H1 (cell line): ENCODE measurements at places on chromosomes 11 and 22. TPM values are rescaled to one million over a fixed set of nuclear protein-coding genes. Genes with fewer than 3 reads are reported as not detected.

ANKK1 gene
- 0.11 and 0.38 TPM in 2 replicates for polyA plus RNA-seq

GRCh38 chr11:31383116-31383515 lies 13.5 kb downstream of the DNAJC24 start:
- no peaks in the 10 kb centered on the region for H3K36me3 ChIP-seq
- H3K4me1 ChIP-seq = no peaks in the 10 kb centered on the region
- no peak overlapping the region for H3K4me3 ChIP-seq
- no peak for DNase-seq
- no peak overlapping the region for H3K27ac ChIP-seq
- H3K27me3 ChIP-seq = no peaks in the 10 kb centered on the region

GRCh38 chr22:39242595-39243438 lies 2.0 kb downstream of the PDGFB start:
- peaks cover 16% of the 10 kb centered on the region for H3K4me1 ChIP-seq
- H3K4me3 ChIP-seq = peak overlapping the region; percentile 59
- no peak overlapping the region for H3K27ac ChIP-seq
- peaks cover 51% of the 10 kb centered on the region for H3K27me3 ChIP-seq

GRCh38 chr22:25566898-25567235 lies 2.4 kb downstream of the GRK3 start:
- no peaks in the 10 kb centered on the region for H3K27me3 ChIP-seq
- no peak for DNase-seq
- H3K36me3 ChIP-seq = no peaks in the 10 kb centered on the region
- H3K27ac ChIP-seq = no peak overlapping the region

GRCh38 chr11:93547773-93548172 lies 4.6 kb upstream of the SMCO4 start:
- no peak overlapping the region for H3K4me3 ChIP-seq
- H3K36me3 ChIP-seq = no peaks in the 10 kb centered on the region
- H3K27ac ChIP-seq = no peak overlapping the region
- DNase-seq = no peak
- H3K4me1 ChIP-seq = peaks cover 6% of the 10 kb centered on the region; the same call in 1 of the 2 replicates

ANO5 gene
- 2.5 and 2.6 TPM in 2 replicates for polyA plus RNA-seq

DNA sequence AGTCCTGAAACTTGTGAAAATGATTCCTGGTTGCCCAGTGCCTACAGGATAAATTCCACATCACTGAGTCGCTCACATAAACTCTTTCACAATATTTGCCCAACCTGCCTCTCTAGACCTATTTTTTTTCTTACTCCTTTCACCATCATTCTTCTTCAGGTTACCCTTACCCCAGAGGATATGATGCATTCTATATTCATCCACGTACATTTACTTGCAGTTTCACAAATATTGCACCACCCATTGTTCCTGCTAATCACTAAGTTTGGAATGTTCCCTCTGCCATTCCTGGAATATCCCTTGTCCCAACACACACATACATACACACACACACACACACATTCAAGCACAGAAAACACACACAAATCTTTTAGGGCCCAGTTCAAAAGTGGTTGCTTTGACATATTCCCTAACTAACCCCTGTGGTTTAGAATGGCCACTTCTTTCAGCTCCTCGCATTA lies 379.5 kb downstream of the ETS1 start:
- no peaks in the 10 kb centered on the region for H3K4me1 ChIP-seq
- no peaks in the 10 kb centered on the region for H3K36me3 ChIP-seq
- H3K4me3 ChIP-seq = no peak overlapping the region
- no peaks in the 10 kb centered on the region for H3K27me3 ChIP-seq

DNA sequence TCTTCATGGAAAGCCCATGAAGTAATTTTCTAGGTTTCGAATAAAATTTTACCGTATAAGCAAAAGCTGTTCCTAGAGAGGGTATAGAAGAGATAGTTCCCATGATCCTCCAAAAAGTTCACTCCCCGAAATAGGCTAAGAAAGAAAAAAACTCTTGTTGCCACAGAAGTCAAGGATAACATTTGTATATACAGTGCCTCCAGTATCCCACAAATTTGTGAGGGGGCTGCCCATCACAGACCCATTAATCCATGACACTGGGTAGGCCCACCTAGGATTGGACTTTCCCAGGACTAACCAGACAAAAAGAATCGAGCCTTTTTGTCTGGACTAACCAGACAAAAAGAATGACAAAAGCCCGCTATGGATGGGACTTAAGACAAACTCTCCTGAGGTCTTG lies 233.0 kb downstream of the DDX10 start:
- H3K36me3 ChIP-seq = no peaks in the 10 kb centered on the region
- no peak overlapping the region for H3K27ac ChIP-seq
- no peak overlapping the region for H3K4me3 ChIP-seq
- DNase-seq = no peak
- H3K4me1 ChIP-seq = no peaks in the 10 kb centered on the region

DNA sequence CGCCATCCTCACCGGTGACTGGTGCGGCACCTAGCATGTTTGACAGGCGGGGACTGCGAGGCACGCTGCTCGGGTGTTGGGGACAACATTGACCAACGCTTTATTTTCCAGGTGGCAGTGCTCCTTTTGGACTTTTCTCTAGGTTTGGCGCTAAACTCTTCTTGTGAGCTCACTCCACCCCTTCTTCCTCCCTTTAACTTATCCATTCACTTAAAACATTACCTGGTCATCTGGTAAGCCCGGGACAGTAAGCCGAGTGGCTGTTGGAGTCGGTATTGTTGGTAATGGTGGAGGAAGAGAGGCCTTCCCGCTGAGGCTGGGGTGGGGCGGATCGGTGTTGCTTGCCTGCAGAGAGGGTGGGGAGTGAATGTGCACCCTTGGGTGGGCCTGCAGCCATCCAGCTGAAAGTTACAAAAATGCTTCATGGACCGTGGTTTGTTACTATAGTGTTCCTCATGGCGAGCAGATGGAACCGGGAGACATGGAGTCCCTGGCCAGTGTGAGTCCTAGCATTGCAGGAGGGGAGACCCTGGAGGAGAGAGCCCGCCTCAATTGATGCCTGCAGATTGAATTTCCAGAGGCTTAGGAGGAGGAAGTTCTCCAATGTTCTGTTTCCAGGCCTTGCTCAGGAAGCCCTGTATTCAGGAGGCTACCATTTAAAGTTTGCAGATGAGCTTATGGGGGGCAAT lies 1.1 kb downstream of the NEAT1 start:
- H3K4me1 ChIP-seq = peaks cover 66% of the 10 kb centered on the region
- no peak overlapping the region for H3K27ac ChIP-seq
- peak overlapping the region; percentile 11; the same call in 1 of the 2 replicates for H3K4me3 ChIP-seq
- no peaks in the 10 kb centered on the region for H3K36me3 ChIP-seq
- H3K27me3 ChIP-seq = no peaks in the 10 kb centered on the region

DNA sequence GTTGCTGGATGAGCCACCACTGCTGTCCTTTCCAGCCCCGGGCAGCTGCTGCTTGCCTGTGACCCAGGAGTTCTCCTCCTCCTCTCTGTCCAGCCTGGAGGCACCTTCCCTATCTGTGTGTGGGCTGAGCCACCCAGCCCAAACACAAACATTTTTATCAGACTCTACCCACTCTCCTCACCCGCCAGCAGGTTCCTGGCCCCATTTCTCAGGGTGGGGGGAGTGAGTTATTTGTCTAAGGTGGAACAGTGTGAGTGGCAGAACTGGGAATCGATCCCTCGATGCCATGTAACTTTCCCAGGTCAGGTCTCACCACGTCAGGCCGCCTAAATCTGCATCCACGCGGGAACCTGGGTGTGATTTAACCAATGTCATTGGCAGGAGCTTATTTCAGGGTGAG lies 20.8 kb upstream of the SMIM38 start:
- peak; percentile 28 for DNase-seq
- H3K4me3 ChIP-seq = no peak overlapping the region
- no peak overlapping the region for H3K27ac ChIP-seq
- H3K36me3 ChIP-seq = no peaks in the 10 kb centered on the region

OR5I1 gene
- polyA plus RNA-seq = not detected in 2 replicates

GRCh38 chr11:32005786-32006416 lies 85.0 kb upstream of the RCN1 start:
- H3K4me3 ChIP-seq = no peak overlapping the region
- no peak for DNase-seq
- H3K36me3 ChIP-seq = no peaks in the 10 kb centered on the region
- no peaks in the 10 kb centered on the region for H3K27me3 ChIP-seq
- no peaks in the 10 kb centered on the region; the same call in 1 of the 2 replicates for H3K4me1 ChIP-seq
- H3K27ac ChIP-seq = no peak overlapping the region

GRCh38 chr11:86245369-86246292 lies 1.1 kb downstream of the EED start:
- DNase-seq = no peak
- no peaks in the 10 kb centered on the region for H3K27me3 ChIP-seq
- peak overlapping the region; percentile 88 for H3K4me3 ChIP-seq
- H3K4me1 ChIP-seq = peaks cover 2% of the 10 kb centered on the region; the same call in 1 of the 2 replicates

- DNase-seq = no peak
- H3K36me3 ChIP-seq = no peaks in the 10 kb centered on the region
- H3K4me3 ChIP-seq = no peak overlapping the region
- H3K4me1 ChIP-seq = peaks cover 22% of the 10 kb centered on the region
Observed at GRCh38 chr22:43860126-43860525, 2.2 kb downstream of the SULT4A1 start.

OR8G1 gene
- not detected in 2 replicates for polyA plus RNA-seq

BACE1 gene
- polyA plus RNA-seq = 7.9 and 9.5 TPM in 2 replicates

OR4D10 gene
- not detected in 2 replicates for polyA plus RNA-seq

GRCh38 chr11:57546451-57546850 lies 9.1 kb downstream of the SMTNL1 start:
- no peak for DNase-seq
- H3K4me1 ChIP-seq = no peaks in the 10 kb centered on the region
- H3K27me3 ChIP-seq = no peaks in the 10 kb centered on the region
- H3K36me3 ChIP-seq = peaks cover 2% of the 10 kb centered on the region; the same call in 1 of the 2 replicates
- no peak overlapping the region for H3K27ac ChIP-seq

DNAJB7 gene
- polyA plus RNA-seq = not detected in 2 replicates

OR56A1 gene
- 0.02 and 0.20 TPM in 2 replicates for polyA plus RNA-seq

GRCh38 chr11:104798789-104799188 lies 99.5 kb downstream of the CASP12 start:
- H3K36me3 ChIP-seq = no peaks in the 10 kb centered on the region
- no peaks in the 10 kb centered on the region for H3K4me1 ChIP-seq
- H3K4me3 ChIP-seq = no peak overlapping the region
- no peak overlapping the region for H3K27ac ChIP-seq
- H3K27me3 ChIP-seq = no peaks in the 10 kb centered on the region

ABCG4 gene
- 1.8 and 2.9 TPM in 2 replicates for polyA plus RNA-seq

DNA sequence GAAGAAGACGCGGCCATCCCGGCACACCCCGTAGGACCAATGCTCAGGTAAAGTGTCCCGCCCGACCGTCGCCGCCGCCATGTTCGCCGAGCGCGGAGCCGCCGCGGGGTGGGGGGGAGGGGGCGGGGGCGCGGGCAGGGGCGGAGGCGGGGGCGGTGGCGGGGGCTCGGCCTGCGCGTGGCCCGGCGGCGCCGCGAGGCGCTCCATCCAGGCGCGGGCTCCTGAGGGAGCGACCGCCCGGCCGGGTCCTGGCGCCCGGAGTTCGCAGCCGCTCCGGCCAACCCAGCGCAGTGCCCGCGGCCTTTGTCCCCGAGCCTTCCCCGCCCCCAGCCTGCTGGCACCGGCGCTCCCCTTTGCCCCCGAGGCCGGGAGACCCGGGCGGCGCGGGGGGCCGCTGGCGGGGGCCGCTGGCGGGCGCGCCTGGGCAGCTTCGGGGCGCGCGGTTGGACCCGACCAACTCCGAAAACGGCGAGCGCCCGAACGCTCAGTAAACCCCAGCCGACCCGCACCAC lies at the start of gene PLEKHA7:
Gene PLEKHA7 (minus strand): TSS at position 94 of the 512 bp plus-strand sequence. CDS start 13 bp downstream, at position 81.
- H3K4me3 ChIP-seq = peak within 1 kb of the TSS; percentile 89
- no peak within 1 kb of the TSS for H3K27ac ChIP-seq
- H3K4me1 ChIP-seq = peaks cover 27% of the 10 kb centered on the region; the same call in 1 of the 2 replicates

GAS2 gene
- 0.70 and 0.71 TPM in 2 replicates for polyA plus RNA-seq

DNA sequence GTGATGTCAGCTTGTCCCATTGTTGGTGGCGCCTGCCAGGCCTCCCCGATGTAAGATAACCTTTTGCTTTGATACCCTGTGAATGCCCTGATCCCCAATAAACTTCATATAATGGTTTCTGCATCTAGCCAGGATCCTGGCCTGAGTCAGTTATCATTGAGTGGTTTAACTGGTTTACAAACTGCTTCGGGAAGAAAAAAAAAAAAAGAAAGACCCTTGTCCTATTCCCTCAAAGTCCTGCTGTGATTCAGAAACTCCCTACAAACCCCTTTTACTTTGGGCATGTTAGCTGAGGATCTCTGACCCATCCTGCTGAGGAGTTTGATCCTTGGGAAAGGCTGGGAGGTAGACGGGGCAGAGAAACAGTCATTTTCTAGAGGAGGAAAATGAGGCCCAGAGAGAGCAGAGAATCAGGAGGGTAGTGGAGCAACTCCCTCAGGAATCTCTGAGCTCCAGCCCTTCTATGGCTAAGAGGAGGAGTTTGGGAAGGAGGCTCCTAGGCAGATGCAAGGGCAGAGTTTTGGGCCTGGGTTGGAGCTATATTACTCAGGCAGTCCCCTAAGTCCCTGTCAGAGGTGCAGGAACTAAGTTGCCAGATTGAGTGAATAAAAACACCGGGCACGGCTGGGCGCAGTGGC lies 5.4 kb upstream of the CYB5R3 start:
- DNase-seq = no peak
- no peak overlapping the region for H3K4me3 ChIP-seq
- no peak overlapping the region for H3K27ac ChIP-seq
- H3K4me1 ChIP-seq = no peaks in the 10 kb centered on the region

DNA sequence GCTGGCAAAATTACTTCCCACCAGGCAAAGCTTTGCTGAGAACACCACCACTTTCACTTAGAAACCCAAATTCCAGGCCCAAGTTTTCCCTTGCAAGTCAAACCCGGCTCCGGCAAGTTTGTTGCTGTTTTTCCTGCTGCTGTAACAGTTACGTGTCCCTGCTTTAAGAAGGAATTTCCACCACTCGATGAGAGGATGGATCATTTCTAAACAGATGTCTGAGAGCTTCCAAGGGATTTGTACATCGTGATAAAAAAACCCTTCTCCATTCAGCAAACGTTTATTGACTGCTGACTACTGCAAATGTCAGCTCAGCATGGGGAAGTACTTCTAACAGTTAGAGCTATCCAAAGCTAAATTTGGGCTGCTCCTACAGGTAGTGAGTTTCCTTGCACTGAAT lies 19.7 kb downstream of the P2RX3 start:
- peaks cover 4% of the 10 kb centered on the region for H3K4me1 ChIP-seq
- no peak for DNase-seq
- no peaks in the 10 kb centered on the region for H3K36me3 ChIP-seq
- no peaks in the 10 kb centered on the region for H3K27me3 ChIP-seq

DNA sequence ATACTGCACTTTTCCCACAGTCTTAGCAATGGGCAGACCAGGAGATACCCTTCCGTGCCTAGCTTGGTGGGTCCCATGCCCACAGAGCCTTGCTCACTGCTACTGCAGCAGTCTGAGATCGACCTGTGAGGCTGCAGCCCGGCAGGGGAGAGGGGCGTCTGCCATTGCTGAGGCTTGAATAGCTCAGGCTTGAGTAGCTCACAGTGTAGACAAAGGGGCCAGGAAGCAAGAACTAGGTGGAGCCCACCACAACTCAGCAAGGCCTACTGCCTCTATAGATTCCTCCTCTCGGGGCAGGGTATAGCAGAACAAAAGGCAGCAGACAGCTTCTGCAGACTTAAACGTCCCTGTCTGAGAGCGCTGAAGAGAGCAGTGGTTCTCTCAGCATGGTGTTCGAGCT lies 118.1 kb downstream of the BARX2 start:
- H3K4me3 ChIP-seq = no peak overlapping the region
- H3K36me3 ChIP-seq = no peaks in the 10 kb centered on the region
- H3K4me1 ChIP-seq = no peaks in the 10 kb centered on the region
- H3K27ac ChIP-seq = no peak overlapping the region
